AG04450 (cell line): ENCODE measurements at places on chromosomes 7 and 10. TPM values are rescaled to one million over a fixed set of nuclear protein-coding genes. Genes with fewer than 3 reads are reported as not detected.

GRCh38 chr10:7492660-7493046, 81.8 kb upstream of the SFMBT2 start:
- no peak for DNase-seq

- no peak for DNase-seq
These were observed 40.3 kb downstream of the RGS10 start for GRCh38 chr10:119502209-119502608.

DNA sequence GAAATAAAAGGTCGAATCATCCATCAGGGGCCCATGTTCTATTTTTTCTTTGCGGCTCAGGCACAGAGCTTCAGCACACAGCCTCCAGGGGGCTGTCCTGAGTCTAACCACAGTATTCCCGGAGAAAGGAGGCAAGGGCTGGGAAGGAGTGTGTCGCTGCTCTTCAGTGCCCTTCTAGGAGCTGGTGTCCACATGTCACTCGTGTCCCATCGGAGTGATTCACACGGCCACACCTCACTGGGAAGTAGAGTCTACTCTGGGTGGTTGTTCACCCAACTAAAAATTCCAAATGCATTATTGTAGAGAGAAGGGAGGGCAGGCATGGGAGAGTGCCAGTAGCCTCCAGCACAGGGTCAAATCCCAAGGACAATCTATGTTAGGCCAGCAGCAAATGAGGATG, 114.8 kb upstream of the LANCL2 start:
- no peak for DNase-seq

DNA sequence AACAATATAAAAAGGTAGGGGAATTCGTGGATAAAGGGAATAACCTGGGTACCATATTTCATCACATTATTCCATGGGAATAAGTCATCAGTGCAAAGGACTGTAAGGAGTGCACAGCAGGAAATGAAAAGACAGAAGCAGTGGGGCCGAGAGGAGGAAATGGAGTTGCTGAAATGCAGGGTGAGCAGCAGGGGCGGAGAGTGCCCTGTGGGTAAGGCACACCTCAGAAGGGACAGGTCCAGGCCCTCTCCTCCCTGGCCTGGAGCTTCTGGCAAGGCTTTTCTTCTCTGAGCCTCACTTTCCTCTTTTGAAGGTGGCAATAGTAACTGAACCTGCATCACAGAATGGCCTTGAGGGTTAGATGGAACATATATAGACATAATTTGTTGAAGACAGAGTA, 26.2 kb downstream of the IKZF1 start:
- no peak for DNase-seq

GRCh38 chr10:34206078-34206934, 608.8 kb downstream of the PARD3 start:
- DNase-seq: no peak

Gene CTTNBP2
- polyA plus RNA-seq: 10.7 and 14.4 TPM in 2 replicates

GRCh38 chr7:158314394-158314793, 273.2 kb downstream of the PTPRN2 start:
- DNase-seq: no peak

DNA sequence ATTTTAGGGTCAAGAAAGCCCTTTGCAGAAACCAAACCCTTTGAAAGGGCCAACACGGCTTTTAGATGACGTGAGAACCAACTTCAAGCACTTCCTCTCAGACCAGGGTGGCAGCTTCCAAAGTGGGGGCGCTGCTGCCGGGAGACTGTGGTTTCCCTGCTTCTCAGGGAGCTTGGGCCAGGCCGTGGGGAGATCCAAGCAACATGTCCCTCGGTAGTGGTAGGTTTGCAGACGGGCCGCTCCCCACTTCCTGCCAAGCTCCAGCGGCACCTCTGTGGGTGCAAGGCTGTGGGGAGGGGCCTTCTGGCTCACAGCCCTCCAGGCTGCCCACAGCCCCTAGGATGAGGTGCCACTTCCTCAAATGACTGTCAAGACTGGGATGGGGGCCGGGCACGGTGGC, 132.4 kb downstream of the FAM53B start:
- no peak for DNase-seq

- no peak for DNase-seq
These were observed 9.9 kb upstream of the DOCK1 start for GRCh38 chr10:126895214-126895781.

DNA sequence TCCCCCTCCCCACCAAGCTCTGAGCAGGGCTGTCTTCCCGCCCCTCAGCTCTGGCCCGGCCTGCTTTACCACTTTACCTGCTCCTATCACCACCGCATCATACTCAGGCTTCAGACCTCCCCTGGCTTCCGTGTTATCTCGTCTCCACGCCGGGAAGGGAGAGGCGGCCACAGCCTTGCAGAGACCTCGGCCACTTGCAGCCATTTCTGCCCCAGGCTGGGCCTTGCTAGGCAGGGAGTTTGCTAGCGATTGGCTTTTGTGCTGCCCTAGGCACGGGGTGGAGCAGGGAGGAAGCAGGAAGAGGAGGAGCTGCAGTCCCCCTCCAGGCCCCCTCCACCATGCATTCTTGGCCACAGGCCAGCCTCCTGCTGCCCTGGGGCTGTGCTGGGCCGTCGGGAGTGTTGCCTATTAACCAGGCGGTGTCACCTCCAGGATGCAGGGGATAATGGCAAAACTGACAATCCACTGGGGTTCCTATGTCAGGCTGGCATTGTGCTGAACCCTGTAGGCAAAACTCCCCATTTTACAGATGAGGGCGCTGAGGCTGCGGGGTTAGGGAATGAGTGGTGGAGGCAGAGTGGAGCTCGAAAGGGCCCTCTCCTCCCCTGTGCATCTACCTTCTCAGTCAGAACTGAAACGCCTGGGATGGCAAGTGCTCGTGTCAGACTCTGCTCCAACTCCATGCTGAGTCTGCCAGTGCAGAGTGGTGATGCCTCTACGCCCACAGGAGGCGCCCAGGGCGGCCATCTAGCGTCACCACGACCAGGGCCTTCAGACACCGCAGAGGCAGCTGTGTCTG, at the start of gene PYROXD2:
TSS of gene PYROXD2 (minus strand) at position 251 of the 799 bp plus-strand sequence. CDS start at position 204, 47 bp downstream.
- DNase-seq: peak; percentile 81

Gene AGFG2
- 5.7 and 6.4 TPM in 2 replicates for polyA plus RNA-seq

Gene PHKG1
- 0.20 and 0.26 TPM in 2 replicates for polyA plus RNA-seq

DNA sequence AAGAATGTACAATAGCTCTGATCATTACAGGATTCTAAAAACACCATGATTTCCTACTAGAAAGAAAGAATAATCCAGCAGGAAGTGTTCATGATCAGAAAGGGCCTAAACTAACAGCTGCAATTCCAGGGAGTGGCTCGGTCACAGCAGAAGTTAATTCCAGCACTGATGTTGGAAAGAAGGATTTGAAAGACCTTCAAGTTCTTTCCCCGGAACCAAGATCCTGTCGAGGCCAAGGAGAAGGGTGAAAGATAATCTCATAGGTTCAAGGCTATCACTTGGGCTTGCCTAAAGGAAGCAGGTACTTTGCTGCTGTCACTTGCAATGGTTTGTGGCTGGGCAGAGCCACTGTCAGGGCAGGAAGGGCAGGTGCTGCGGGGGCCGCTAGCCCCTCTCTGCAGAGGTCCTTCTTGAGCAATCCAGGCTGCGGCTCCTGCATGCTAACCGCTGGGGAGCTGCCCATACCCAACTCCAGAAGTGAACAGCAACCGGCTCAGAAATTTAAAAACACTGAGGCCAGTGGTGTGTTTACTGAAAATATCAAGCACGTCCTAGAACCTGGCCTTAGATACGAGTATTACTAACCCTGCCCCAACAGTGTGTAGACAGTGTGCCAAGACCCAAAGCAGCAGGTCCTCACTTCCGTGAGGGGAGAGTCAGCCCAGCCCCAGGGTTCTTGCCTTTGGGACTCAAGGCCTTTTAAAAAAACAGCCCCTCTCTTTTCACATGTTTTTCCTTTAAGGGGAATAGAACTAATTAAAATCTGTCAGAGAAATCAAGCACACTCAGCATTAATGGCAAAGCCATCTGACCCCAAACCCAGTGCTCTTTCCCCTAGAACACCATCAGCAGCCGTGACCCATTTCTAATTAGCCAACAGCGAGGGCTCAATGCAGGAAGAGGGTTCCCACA, 76.8 kb downstream of the VIPR2 start:
- DNase-seq: no peak

Gene VWDE
- 0.02 and 0.14 TPM in 2 replicates for polyA plus RNA-seq

- no peak for DNase-seq
These were observed 489.0 kb downstream of the GATA3 start for GRCh38 chr10:8543361-8544056.

DNA sequence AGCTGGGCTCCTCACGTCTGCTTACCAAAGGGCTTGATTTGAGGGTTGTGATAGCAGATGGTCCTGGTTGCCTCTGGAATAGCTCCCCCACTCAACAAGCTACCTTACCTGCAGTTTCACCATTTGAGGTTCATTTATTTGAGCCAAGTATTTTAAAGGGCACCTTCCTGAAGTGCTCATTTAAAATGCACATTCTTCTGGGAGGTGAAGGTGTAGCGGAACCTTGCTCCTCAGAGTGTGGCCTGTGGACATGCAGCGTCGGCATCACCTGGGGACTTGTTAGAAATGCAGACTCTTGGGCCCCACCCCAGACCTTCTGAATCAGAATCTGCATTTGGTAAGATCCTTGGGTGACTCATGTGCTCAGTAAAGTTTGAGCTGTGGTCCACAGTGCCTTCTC, 2.3 kb downstream of the CDH23 start:
- DNase-seq: no peak
